Activated CD8-positive, alpha-beta T cell treated with anti-CD3 and anti-CD28 coated beads, Interleukin-2, amount 10 ng/mL, durations not matched to agents 7 days and 5 days (primary cell): ENCODE measurements at places on chromosomes 2 and 18. TPM values are rescaled to one million over a fixed set of nuclear protein-coding genes. Genes with fewer than 3 reads are reported as not detected.
A peak's percentile ranks its signal among the peaks of the same experiment; 100 is the strongest.

The UGT1A5 gene
- total RNA-seq = not detected

The HOXD1 gene
- not detected for total RNA-seq

The DNAJC10 gene
- 41.4 TPM for total RNA-seq

The POTEI gene
- not detected for total RNA-seq

The RAD51AP2 gene
- not detected for total RNA-seq

The GYPC gene
- 168 TPM for total RNA-seq

The NOL4 gene
- total RNA-seq = not detected

The FNDC4 gene
- not detected for total RNA-seq

The IL1RL2 gene
- total RNA-seq = not detected

The TAF4B gene
- total RNA-seq = 8.1 TPM

The R3HDM1 gene
- 53.9 TPM for total RNA-seq

The C2orf15 gene
- total RNA-seq = 0.37 TPM

The ACTR1B gene
- 73.2 TPM for total RNA-seq

The TMEM37 gene
- total RNA-seq = not detected

The CCL20 gene
- total RNA-seq = not detected

- peaks cover 10% of the 10 kb centered on the region for H3K4me1 ChIP-seq
- no peak overlapping the region for H3K4me3 ChIP-seq
- H3K27ac ChIP-seq = no peak overlapping the region
- H3K27me3 ChIP-seq = peaks cover 2% of the 10 kb centered on the region
These were observed 88.8 kb downstream of the EPAS1 start for GRCh38 chr2:46385786-46386577.

GRCh38 chr2:183490914-183491313 is 366.7 kb downstream of the NUP35 start:
- no peak for DNase-seq
- H3K4me1 ChIP-seq = no peaks in the 10 kb centered on the region
- H3K27me3 ChIP-seq = no peaks in the 10 kb centered on the region
- H3K27ac ChIP-seq = no peak overlapping the region
- H3K4me3 ChIP-seq = no peak overlapping the region

DNA sequence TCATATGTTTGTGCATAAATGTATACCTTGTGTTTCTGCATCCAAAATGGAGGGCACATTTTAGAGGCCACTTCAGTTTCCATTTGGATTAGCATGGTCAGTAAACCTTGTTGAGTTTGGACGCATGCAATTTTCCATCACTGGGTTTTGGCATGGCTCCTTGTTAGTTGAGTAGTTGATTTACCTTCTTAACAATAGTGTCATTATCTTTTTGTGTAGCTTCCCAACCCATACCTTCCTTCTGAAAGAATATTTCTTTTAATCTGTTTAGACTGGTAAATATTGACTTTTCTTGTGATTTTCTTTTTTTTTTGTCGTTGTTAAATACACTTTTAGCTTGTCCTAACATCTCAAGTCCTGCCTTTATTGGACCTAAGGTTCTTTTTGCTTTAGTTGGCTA is 15.5 kb downstream of the RPIA start:
- no peak for DNase-seq
- no peaks in the 10 kb centered on the region for H3K27me3 ChIP-seq
- peaks cover 40% of the 10 kb centered on the region for H3K36me3 ChIP-seq
- H3K27ac ChIP-seq = no peak overlapping the region
- no peaks in the 10 kb centered on the region for H3K4me1 ChIP-seq
- H3K4me3 ChIP-seq = no peak overlapping the region

- no peak overlapping the region for H3K4me3 ChIP-seq
- no peaks in the 10 kb centered on the region for H3K36me3 ChIP-seq
- H3K27ac ChIP-seq = no peak overlapping the region
- H3K27me3 ChIP-seq = peaks cover 4% of the 10 kb centered on the region
- H3K4me1 ChIP-seq = no peaks in the 10 kb centered on the region
These were observed 49.8 kb downstream of the TFPI start for GRCh38 chr2:187504312-187504921.

- no peak for DNase-seq
- no peak overlapping the region for H3K4me3 ChIP-seq
These were observed 23.2 kb downstream of the MC2R start for GRCh38 chr18:13892098-13892497.

DNA sequence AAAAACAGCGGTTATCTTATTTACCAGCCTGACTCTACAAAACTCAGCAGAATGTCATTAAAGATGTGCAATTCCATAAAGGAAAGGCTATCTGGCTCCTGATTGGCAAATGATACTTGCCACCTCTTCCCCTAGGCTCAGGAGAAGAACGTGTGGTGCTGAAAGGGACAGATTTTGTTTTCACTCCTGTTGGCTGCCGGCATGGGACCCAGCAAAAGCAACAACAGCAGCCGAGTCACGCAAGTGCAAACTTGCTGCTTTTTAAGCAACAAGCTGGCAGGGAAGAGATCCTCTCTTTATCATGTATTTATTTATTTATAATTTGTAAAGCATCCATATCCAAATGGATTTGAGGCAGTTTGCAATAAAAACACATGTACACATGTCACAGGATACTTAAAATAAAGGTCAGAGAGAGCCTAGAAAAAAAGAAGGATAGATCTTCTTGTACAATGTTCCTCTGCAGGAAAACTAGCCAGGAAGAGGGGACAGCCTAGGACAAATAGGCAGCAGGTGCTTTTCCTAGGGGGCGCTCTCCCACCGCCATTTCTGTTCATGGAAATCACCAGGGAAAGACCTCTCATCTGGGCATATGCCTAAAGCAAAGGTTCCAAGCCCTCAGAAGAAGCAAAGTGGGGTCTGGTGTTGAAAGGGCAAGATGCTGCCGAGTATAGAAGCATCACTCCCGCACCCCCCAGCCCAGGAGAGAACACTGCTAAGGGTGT is 799.3 kb downstream of the BCL11A start:
- no peaks in the 10 kb centered on the region for H3K27me3 ChIP-seq
- DNase-seq = no peak
- H3K4me1 ChIP-seq = no peaks in the 10 kb centered on the region
- no peaks in the 10 kb centered on the region for H3K36me3 ChIP-seq
- H3K27ac ChIP-seq = no peak overlapping the region

- DNase-seq = no peak
- H3K27ac ChIP-seq = no peak overlapping the region
- no peak overlapping the region for H3K4me3 ChIP-seq
- no peaks in the 10 kb centered on the region for H3K27me3 ChIP-seq
- H3K36me3 ChIP-seq = no peaks in the 10 kb centered on the region
These were observed 560.1 kb upstream of the FSHR start for GRCh38 chr2:49714454-49714853.

- H3K4me1 ChIP-seq = peaks cover 29% of the 10 kb centered on the region
- no peaks in the 10 kb centered on the region for H3K36me3 ChIP-seq
- DNase-seq = peak; percentile 50
These were observed 81.9 kb upstream of the ZNF397 start for GRCh38 chr18:35158728-35159450.

DNA sequence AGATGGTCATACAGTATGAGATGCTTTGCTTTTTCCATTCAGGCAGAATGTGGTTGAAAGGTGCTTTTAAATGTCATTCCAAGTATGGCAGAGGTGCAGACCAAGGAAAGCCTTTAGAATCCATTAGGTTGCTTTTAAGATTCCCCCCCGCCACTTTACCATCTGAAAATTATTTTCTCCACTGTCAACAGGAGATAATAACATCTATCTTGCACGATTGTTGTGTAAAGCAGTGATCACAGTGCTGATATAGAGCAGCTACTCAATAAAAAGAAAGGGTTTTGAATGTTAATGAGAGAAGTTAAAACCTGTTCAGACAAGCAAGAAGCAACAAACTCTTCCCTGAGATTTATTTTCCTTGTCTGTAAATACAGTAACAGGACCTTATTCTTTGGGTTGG is 372.5 kb upstream of the GCFC2 start:
- H3K27me3 ChIP-seq = no peaks in the 10 kb centered on the region
- no peaks in the 10 kb centered on the region for H3K36me3 ChIP-seq
- H3K4me1 ChIP-seq = no peaks in the 10 kb centered on the region
- no peak overlapping the region for H3K4me3 ChIP-seq

DNA sequence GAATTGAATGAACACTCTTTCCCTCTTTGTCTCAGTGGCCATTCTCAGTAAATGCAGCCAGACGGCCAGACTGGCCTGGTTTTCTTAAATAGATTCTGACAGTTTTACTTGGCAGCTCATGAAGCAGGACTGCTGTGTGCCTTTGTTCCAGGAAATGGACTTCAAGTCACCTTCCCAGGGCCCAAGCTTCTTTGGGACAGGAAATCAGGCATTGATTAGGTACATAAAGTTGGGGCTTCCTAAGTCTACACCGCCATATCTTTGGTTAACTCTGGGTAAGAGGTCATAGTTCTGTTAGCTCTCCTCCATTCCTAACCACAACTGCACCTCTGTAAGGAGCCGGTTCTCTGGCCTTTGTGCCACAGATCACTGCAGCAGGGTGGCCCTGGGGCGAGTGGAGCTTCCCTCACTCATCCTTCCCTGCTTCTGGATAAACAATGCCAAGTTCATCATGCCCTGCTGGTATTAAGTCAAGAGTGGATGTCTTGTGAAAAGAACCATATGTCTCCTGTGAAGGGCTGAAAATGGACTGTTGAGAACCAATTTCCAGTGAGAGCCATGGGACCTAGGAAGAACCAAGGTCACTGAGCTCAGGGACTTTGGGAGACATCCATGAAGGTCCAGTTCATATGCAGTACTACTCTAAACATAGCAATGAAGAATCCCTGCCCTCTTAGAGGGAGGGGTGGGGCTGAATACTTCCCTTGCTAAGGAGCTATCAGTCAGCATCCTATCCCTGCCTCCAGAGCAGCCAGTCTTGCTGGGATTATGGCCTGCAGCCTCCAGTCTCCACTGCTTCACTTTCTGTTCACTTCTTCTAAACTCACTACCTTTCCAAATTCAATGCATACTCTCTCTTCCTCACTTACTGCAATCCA is 122.6 kb upstream of the XPO1 start:
- peaks cover 2% of the 10 kb centered on the region for H3K27me3 ChIP-seq
- H3K27ac ChIP-seq = no peak overlapping the region
- H3K36me3 ChIP-seq = no peaks in the 10 kb centered on the region
- H3K4me3 ChIP-seq = no peak overlapping the region
- H3K4me1 ChIP-seq = peaks cover 7% of the 10 kb centered on the region

DNA sequence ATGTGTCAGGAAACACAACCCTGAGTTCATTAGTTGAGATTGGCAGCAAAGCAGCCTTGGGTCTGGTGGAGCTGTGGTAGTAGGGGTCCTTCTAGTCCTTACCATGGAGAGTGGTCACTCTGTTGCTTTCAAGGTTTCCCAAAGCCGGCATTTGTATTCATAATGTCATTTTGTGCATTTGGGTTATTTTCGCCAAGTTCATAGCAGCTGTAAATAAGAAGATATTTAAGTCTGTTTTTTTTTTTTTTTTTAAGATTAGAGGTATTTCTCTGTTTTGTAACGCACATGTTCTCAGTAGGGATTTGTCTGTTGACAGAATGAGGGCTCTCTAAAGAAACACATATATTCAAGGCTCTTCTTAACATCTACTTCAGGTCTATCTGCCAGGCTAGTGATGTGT is 114.1 kb downstream of the PRPF40A start:
- DNase-seq = no peak
- H3K36me3 ChIP-seq = no peaks in the 10 kb centered on the region
- H3K27ac ChIP-seq = no peak overlapping the region
- no peak overlapping the region for H3K4me3 ChIP-seq
- peaks cover 6% of the 10 kb centered on the region for H3K4me1 ChIP-seq
- no peaks in the 10 kb centered on the region for H3K27me3 ChIP-seq

- no peaks in the 10 kb centered on the region for H3K27me3 ChIP-seq
- DNase-seq = no peak
- peak overlapping the region; percentile 92 for H3K27ac ChIP-seq
- H3K4me3 ChIP-seq = peak overlapping the region; percentile 97
- H3K36me3 ChIP-seq = peaks cover 20% of the 10 kb centered on the region
These were observed 628 bp downstream of the MRPL30 start for GRCh38 chr2:99181624-99182000.

DNA sequence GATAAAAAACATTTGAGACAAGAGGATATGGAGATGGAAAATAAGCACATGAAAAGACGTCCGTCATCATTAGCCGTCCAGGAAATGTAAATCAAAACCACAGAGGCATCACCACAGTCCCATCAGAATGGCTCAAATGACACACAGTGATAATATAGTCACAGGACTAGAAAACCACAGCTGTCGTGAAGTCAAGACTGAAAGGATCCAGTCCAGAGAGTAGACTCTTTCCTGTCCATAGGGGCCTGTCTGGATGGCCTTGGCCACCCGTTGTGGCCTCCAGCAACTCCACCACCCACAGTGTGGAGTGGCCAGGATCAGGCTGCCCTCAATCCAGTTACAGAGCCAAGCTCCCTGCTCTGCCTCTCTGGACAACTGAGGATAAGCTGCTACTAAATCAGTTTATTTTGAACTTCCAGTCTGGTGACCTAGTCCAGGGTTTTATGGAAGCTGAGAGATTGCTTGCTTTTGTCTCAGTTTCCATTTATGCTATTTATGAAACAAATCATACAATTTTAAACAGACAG is 60.4 kb downstream of the RHOB start:
- no peaks in the 10 kb centered on the region for H3K4me1 ChIP-seq
- no peak overlapping the region for H3K27ac ChIP-seq
- H3K4me3 ChIP-seq = no peak overlapping the region
- no peaks in the 10 kb centered on the region for H3K36me3 ChIP-seq

DNA sequence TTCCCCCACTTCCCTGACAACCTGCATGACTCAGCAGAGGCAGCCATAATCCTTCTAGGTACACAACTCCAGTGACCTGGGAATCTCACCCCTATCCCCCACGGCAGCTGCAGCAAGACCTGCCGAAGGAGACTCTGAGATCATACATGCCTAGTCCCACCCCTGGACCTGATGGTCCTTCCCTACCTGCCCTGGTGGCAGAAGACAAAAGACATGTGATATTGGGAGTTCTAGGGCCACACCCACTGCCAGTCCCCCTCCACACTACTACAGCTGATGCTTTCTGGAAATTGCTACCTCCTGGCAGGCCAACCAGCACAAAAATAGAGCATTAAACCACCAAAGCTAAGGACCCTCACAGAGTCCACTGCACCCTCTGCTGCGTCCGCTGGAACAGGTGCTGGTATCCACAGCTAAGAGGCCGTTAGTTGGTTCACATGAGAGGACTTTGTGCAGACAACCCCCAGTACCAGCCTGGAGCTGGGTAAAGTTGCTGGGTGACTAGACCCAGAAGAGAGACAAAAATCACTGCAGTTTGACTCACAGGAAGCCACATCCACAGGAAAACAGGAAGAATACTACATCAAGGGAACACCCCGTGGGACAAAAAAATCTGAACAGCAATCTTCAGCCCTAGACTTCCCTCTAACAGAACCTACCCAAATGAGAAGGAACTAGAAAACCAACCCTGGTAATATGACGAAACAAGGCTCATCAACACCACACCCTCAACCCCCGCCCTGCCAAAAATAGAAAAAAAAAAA is 12.5 kb downstream of the MARCO start:
- DNase-seq = no peak
- peaks cover 2% of the 10 kb centered on the region for H3K27me3 ChIP-seq
- no peaks in the 10 kb centered on the region for H3K36me3 ChIP-seq
- no peak overlapping the region for H3K4me3 ChIP-seq

- peaks cover 26% of the 10 kb centered on the region for H3K36me3 ChIP-seq
- H3K27ac ChIP-seq = peak overlapping the region; percentile 100
- peaks cover 40% of the 10 kb centered on the region for H3K4me1 ChIP-seq
- H3K4me3 ChIP-seq = peak overlapping the region; percentile 100
- no peak for DNase-seq
These were observed 663 bp downstream of the C2orf49 start for GRCh38 chr2:105338020-105338385.

- no peak overlapping the region for H3K27ac ChIP-seq
- no peak for DNase-seq
- H3K36me3 ChIP-seq = peaks cover 65% of the 10 kb centered on the region
- no peaks in the 10 kb centered on the region for H3K27me3 ChIP-seq
These were observed 21.3 kb downstream of the PLEKHB2 start for GRCh38 chr2:131126436-131126835.
